ENCODE measurements at places on chromosomes 4 and X.

GRCh38 chrX:129741880-129742758, 3.3 kb downstream of the XPNPEP2 start:
- DNase-seq: no peak

GRCh38 chr4:174230148-174230547, 53.3 kb downstream of the FBXO8 start:
- no peak for DNase-seq

DNA sequence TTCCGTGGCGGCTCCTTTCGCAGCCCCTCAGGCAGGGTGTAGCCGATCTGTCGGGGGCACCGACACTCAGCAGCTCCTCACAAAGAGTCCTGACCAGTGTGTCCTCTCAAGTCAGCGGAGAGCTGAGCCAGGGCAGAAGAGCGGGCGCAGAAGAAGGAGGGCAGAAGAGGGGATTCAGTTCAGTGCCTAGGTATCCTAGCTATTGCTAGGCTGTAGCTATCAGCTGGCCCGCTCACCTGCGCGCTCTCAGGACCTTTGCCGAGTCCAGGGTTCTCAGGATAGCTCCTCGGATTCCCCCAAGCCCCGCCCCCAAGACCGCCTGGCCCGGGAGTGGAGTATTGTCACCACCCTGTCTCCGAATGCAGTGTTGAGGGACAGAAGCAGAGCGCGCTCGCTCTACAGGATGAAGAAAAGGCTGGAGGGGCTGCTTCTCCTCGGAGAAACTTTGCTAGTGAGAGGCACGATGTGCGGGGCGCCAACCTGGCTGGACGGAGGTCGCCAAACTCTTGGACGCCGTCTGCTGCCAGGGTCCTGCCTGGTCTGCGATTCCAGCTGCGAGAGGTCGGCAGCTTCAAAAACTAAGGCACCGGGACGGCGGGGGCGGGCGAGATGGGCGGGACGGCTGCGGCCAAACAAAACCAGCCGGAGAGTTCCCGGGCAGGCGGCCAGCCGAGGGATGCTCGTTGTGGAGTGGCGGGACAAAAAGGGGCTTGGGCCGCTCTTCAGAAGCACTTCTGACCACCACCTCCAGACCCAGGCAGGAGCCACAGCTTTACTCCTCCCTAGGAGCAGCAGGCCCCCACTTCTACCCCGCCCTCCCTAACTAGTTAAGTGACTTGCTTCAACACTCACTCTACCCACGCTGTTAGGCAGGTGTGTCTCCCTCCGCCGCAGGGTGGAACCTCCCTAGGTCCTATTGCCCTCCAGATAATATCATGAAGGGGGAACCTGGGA, at the start of gene XKRX:
XKRX (minus strand) TSS at position 258 of the 954 bp plus-strand sequence. CDS start 613 bp downstream, outside the sequence.
- DNase-seq: no peak

- DNase-seq: no peak
Measured at GRCh38 chr4:67014592-67014991, 530.7 kb downstream of the CENPC start.

Data from suppressor macrophage treated with lipopolysaccharide for 1 hour (primary cell).